Mesothelial cell of epicardium (in vitro differentiated cells): ENCODE measurements at places on chromosomes 1 and 21.

DNA sequence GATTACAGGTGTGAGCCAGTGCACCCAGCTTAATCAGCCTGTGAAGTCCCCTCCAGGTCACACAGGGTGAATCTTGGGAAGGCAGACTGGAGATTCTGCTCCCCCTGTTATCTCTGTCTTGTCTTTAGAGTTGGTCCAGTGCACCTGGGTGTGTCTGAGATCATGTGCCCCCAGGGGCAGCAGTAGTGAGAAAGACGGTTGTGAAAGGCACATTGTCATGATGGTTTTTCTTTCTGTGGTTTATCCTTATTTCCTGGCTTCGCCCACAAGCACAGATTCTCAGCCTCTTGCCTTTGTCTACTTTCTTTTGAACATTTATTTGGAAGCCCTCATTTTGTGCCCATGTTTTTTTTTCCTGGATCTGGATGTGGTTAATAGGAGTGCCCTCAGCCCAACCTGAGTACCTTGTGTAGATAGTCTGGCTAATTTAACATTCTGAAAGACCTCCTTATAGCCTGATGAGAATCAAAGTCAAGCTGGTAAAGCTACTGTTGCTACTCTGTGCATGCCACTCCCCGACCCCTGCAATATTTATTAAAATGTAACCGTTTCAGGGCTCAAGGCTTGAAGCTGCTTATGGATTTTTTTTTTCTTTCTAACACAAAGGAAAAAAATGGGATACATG lies 23.7 kb downstream of the UCK2 start:
- no peak for DNase-seq

GRCh38 chr1:186745531-186746146 lies 65.4 kb upstream of the PTGS2 start:
- no peak for DNase-seq

DNA sequence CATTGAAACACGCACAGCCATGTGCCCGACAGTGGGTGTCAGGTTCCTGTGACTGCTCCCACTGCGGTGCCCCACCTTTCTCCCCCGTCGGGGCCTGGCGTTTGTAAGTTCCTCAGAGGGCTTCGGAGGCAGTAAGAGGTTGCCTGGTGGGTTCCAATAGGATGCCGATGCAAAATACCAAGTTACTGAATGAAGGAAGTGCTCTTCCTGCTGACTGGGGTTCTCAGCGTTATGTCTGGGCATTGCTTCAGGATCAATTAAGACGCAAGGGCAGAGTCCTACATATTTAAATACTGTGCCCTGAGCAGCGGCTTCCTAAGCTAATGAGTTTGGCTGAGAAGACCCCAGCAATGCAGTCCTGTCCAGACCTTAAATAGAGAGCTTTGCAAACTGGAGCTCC lies 28.9 kb upstream of the DNAJC11 start:
- no peak for DNase-seq

GRCh38 chr1:221392453-221392852 lies 349.4 kb downstream of the DUSP10 start:
- no peak for DNase-seq

GRCh38 chr1:28591708-28592320 lies at the start of gene RAB42:
RAB42 (plus strand) TSS chr1:28592265; CDS start chr1:28592512, 247 bp downstream.
- no peak for DNase-seq

DNA sequence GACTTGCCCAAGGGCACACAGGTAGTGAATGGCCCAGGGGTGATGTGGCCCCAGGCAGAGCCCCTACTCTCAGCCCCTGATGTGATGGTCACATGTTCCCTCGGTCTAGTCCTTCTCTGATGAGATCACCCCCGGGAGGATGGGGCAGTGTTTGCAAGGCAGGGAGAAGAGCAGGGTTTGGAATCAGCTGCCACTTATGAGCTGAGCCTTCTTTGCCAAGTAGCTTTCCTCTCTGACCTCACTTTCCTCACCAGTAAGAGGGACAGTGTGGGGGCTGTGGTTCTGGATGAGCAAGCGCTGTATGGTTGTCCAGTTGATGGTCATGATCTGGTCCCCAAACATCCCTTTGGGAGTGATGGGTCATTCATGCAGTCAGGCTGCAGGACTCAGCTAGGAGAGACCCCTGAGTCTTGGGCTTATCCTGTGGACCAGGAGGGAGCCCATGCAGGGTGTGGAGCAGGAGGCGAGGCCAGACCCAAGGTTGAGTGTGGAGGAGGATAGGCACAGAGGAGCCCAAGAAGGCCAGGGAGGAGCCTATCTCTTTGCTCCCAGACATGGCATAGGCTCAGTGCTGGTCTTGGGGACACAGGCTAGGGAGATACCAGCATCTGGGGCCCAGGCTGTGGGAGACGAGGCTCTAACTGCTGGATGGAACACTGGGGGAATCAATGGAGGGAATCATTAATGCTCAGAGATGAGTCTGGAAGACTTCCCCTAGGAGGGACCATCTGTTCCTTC lies 15.9 kb upstream of the PEAR1 start:
- no peak for DNase-seq

GRCh38 chr1:189021577-189021976 lies 1456.1 kb downstream of the BRINP3 start:
- DNase-seq, result no peak

- DNase-seq, result no peak
These were observed 300.3 kb upstream of the B3GALT2 start for GRCh38 chr1:193486671-193487229.

DNA sequence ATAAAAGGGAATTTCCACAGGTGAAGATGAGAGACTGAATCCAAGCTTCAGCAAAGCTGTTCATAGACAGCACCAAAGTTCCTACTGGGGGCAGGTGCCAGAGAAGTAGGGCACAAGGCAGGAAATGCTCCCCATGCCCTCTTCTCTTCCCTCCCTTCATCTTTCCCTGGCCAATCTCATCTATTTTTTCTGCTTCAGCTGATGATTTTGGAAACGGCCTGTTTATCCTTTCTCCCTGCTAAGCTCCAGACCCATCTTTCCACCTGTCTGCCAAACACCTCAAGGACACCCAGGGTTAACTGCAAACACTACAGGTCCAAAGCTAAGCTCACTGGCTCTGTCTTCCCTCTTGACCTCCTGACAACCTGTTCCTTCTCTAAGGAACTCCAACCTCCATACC lies 18.1 kb downstream of the KCND3 start:
- no peak for DNase-seq

DNA sequence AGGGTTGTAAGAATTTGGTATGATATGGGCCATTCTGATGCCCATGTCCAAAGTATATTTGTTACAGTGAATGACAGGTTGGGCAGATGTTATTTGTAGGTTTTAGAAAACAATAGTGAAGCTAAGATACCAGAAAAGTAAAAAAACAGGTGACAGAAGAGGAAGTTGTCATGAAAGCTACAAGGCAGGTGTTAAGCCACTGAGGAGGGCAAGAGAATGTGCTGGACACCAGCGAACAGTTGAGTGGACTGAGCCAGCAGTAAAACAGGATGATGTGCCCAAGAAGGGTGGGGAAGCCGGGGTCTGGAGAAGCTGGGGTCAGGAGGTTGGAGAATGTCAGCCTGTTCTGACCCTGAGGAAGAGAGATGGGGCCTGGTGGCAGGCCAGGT lies 83.3 kb downstream of the DTL start:
- DNase-seq, result no peak

DNA sequence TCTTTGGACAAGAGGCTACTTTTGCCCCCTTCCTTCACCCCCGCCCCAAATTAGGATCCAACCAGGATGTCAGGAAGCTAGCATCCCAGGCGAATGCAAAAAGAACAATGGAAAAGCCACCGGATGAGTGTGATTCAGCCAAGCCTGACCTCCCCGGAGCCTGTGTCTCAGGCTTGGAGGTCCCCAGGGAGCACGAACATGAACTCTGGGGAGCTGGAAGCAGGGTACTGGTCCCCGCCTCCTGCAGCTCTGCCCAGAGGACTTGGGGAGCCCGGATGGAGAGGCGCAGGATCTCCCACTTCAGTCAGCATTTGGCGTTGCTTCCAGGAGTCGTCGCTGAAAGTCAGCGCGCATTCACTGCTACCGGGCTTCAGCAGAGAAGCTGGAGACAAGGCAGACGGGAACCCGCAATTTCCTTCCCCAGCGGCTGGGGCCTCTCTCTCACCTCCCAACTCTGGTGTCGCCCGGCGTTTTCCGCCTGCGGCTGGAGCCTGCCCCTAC lies 1.8 kb upstream of the TBX15 start:
- no peak for DNase-seq

GRCh38 chr1:17606826-17607440 lies 67.4 kb downstream of the ARHGEF10L start:
- peak; percentile 52 for DNase-seq
